ENCODE measurements at places on chromosomes 12 and 14.

DNA sequence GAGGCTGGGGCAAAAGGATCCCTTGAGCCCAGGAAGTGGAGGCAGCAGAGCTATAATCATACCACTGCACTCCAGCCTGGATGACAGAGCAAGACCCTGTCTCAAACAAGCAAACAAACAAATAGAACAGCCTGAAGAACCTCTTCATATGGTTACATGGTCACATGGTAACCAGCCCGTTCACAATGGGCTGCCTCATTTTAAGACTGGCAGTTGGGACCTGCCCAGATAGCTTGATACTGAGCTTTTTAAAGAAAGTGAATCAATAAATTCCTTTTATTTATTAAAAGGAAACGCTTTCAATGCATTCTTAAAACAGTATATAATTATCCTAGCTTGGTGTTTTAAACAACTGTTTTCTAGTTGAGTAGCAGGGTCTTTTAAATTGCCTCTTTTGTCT is 10.5 kb downstream of the MLXIP start:
- no peak for DNase-seq

GRCh38 chr12:66666481-66666880 is 12.4 kb downstream of the GRIP1 start:
- no peak for DNase-seq

GRCh38 chr14:90388437-90388836 is 8.4 kb upstream of the CALM1 start:
- peak; percentile 22 for DNase-seq

DNA sequence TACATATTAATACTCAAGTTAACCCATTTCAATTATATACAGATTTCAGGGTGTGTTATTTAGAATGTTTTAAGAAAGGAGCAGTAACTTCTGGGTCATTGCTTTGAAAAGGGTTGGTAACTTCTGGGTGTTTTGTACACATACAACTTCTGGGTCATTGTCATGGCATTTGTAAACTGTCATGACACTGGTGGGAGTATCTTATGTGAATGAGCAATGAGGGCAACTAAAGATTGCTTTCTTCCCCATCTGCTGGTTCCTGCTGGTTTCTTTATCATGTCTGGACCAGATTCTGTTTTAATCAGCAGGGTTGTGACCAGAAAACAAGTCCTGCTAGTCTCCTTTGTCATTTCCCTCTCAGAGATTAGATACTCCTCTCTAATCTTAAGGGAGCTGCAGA is 713.3 kb downstream of the LRFN5 start:
- no peak for DNase-seq

DNA sequence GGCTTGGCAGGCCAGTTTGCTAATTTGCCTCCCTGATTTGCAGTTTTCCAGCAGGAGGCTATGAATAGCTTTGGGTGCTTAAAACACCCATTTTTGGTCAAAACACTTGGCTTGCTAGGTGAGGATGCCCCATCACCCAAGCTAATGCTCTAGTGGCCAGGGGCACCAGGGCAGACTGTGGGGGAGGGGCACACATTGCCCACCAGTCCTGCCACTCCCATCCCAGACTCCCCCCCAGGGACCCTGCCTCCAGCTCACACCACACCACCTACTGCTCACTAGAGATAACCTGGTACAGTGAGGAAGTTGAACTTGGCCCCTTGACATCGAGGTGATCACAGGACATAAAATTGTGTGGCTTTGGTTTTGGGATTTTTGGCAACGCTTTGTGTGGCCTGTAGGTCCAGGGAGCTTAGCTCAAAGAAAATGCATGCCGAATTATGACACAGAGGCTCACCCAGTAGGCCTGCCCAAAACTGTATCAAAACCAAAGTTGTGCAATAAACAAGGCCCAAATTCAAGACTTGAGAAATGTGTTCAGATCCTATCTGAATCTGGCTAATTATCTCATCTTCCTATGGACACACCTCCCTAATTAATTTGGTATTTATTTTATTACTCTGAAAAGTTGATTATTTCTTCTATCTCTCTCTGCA is 4.3 kb downstream of the NUAK1 start:
- no peak for DNase-seq

- DNase-seq = no peak
Measured at GRCh38 chr14:60757567-60758002, 23.0 kb downstream of the MNAT1 start.

DNA sequence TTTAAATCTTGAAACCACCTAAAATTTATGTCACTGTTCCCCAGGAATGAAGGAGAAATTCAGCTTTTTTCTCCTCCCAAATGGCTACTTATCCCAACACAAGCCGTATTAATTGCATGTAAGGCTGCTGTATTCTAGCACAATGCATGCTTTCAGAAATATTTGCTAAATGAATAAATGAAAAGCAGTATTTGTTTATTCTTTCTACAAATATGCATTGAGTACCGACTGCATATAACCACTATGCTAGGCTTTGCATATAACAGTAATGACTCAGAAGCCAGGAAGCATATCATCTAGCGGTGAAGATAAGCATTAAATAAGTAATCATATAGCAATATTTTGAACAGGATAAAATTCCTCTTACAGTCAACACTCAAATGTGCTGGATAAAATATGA is 5.7 kb upstream of the LRR1 start:
- DNase-seq = no peak

- DNase-seq = no peak
Measured at GRCh38 chr12:32988982-32989381, 92.4 kb upstream of the PKP2 start.

GRCh38 chr14:24156840-24157239 is 4.2 kb upstream of the IRF9 start:
- DNase-seq = no peak

GRCh38 chr12:111431772-111432171 is 26.0 kb downstream of the SH2B3 start:
- DNase-seq = no peak

GRCh38 chr12:70049596-70050360 is 193.5 kb upstream of the CNOT2 start:
- DNase-seq = no peak

GRCh38 chr14:100290607-100291304 is 15.5 kb downstream of the SLC25A29 start:
- no peak for DNase-seq

DNA sequence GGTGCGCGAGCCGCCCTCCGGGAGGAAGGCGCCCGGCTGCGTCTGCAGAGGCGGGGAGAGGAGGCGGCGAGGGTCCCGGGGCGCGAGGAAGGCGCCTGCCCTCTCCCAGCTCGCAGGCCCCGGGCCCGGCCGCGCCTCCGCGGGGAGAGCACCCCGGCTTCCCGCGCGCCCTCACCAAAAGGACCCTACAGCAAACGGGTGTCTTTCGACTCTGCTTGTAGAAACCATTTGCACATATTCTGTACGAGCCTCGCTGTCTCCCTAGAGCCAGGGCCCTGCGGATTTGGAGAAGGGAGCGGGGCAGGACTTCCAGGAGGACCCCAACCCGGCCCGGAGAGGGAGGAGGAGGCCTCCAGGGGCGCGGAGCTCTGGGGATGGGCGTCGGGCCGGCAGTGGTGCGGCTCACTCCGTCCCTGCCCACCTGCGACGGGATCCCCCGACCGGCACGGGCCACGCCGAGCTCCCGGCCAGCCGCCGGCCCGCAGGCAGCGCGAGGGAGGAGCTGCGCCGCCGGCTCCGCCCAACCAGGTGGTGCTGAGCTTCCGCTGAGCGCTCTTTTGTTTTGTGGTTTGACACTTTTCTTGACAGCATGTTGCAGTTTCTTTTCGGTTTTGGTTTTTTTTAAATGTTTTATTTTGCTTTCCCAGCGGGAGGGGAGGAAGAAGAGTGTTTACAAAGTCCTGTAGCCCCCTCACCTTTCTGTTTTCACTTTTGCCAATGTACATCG is 103.3 kb upstream of the FKBP4 start:
- DNase-seq = peak; percentile 57

All from activated CD4-positive, alpha-beta T cell treated with anti-CD3 and anti-CD28 coated beads, Interleukin-2, amount 50 U/mL, for 48 hours (primary cell).